ENCODE measurements at places on chromosomes 4 and X.

DNA sequence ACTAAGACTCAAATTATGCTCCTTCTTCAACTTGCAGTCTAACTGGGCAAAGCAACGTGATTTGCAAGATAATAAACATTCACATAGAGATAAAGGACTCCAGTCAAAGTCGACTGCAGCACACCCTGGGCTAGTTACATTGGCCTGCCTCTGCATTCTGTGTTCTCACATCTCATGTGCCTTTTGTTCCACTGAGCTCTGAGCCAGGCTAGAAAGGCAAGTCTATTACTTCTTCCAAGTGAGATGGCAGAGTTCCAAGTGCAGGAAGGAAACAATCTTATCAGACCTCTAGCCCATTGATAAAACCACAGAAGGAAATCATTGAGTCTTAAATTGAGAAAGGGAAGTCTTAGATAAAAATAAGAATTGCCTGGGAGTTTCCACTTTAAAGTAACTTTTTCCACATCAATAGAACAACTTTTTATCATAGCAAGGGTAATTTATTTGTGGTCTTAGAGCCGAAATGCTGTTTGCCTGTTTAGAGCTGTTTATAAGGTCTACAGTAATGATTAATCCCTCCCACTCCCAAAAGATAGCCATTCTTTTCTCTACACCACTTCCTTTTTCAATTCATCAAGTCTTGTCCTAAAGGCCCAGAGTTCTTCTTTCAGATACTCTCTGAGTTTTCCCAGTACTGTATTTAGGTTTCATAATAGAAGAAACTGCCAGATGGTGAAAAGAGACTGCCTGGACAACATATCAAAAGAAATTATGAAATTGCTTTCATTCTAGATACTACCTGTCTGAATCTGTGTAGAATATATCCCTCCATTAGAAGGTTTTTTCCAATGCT, 200.2 kb downstream of the GUCY2F start:
- DNase-seq = no peak

GRCh38 chr4:17153572-17153971, 255.1 kb upstream of the LDB2 start:
- DNase-seq = no peak

GRCh38 chr4:65777270-65777669, 107.0 kb upstream of the EPHA5 start:
- no peak for DNase-seq

DNA sequence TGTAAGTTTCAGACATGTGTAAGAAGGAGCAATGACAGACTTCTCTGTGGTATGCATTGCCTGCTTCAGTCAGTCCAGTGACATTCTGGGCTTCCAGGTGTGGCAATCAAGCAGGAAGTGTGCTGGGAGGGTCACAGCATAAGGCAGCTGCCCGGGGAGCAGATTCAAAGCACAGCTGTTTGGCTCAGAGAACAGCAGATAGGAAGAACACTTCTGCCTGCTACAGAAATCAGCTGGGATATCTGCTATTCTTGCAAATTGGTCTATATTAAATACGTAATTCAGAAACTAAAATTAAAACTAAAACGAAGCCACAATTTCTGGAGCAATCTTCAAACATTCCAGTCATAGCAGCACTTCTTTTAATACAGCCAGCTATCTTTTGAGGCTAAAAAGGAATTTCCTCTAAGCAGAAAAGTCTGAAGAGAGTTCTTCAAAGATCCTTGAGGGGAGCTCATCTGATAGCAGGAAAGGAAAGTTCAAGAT, 47.5 kb upstream of the GALNT7 start:
- DNase-seq = no peak

GRCh38 chr4:128720270-128720669, 89.2 kb upstream of the JADE1 start:
- DNase-seq = no peak

DNA sequence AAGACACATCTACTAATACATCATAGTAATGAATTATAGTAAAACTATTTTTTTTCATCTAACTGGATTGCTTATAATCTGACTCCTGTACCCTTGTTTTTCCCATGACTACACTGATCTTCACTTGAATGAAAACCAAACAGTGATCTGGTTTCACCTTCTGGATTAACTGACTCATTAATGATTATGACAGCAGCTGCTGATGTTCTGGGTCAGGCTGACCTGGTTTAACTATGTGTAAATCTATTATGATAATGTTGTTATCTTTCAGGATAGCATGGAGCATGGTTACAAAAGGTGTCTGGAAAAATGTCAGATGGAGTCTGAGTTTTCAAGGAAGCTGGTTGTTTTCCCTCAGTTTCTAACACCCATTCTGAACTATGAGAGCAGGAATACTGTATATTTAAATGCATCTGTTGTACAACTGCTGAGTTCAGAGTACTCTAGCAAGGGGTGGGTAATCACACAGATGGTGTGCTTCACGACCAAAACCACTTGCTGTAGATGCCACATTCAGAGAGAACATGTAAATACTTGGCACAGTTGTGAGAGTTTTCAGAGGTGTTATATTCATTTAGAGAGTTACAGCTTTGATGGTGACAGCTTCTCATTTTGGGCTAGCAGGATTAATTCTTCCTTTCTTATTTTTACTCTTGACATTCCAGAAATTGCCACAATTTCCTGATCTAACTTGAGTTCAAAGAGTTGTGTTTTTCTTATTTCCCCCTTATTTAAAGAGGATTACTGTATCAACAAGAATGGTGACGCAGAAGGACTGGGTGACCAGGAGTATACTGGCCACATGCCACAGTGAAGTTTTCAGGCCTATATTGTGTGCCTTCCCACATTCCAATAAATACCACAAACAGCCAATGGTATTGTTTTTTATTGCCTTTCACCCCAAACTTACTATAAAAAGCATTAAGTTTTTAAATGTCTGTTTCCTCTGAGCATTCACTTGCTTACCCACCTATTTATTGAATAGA, 249.7 kb upstream of the TET2 start:
- no peak for DNase-seq

- no peak for DNase-seq
Measured at GRCh38 chr4:13344216-13344615, 139.9 kb downstream of the RAB28 start.

GRCh38 chr4:106367072-106367471, 1.5 kb downstream of the GIMD1 start:
- DNase-seq = no peak

DNA sequence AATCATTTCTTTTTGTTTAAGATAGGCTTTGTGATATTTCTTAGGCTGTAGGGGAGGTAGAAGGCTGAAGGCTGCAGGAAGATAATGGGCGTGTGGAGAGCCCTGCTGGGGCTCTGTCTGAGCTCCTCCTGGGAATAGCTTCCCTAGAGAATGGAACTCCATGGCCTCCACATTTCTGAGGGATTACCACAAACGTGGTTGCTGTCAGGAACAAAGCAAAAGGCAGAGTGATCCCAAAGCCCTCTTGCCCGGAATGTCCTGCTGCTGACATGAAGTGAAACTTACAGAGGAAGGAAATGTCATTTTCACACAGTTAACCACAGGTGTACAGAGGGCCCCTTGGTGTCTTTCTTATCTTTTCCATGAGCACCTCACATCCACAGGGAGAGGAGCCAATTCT, 89.3 kb downstream of the DDIT4L start:
- DNase-seq = no peak

DNA sequence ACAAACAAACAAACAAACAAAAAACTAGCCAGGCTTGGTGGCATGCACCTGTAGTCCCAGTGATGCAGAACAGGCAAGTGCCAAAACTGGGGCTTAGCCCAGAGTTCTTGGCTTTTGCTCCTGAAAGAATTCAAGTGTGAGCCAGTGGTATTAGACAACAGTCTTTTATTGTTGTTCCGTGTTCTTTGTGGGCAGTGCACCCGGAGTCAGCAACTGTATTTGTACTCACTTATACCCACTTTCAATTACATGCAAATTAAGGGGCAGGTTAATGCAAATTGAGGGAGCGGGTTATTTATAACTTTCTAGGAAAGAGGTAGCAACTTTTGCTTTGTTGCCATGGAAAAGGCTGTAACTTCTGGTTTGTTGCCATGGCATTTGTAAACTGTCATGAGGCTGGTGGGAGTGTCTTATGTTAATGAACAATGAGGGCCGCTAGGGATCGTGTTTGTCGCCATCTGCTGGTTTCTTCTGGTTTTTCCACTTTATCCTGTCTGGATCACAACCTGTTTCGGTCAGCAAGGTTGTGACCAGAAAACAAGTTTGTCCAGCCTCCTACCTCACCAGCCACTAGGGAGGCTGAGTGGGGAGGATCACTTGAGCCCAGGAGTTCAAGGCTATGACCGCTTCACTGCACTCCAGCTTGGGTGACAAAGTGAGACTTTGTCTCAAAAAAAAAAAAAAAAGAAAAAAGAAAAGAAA, 88.8 kb upstream of the ESX1 start:
- peak; percentile 2 for DNase-seq

DNA sequence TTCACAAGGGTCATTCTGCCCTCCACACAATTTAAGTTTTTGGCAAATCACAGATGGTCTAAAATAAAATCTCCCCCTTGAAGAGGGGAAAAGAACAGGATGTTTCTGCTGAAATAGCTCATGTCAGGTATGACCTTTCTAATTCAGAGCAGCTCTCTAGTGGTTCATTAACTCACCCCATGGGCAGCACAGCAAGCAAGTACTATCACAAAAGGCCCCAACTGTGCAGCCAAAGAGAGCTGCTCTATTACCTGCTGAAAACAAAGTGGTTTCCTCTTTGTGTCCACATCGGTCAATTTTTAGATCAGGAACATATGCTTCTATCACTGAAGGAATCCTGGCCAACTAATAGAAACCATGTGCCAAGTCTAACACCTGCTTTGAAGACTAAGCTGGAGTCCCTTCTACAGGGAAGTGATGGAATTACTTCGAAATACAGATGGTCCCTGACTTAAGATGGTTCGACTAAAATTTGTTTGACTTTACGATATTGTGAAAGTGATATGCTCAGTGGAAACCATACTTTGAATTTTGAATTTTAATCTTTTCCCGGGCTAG, 164.3 kb downstream of the ENOX2 start:
- DNase-seq = no peak

- no peak for DNase-seq
Measured at GRCh38 chr4:184293552-184293951, 75.9 kb upstream of the ENPP6 start.

- DNase-seq = peak; percentile 31
Measured at GRCh38 chr4:147160908-147161513, 215.3 kb upstream of the TTC29 start.

DNA sequence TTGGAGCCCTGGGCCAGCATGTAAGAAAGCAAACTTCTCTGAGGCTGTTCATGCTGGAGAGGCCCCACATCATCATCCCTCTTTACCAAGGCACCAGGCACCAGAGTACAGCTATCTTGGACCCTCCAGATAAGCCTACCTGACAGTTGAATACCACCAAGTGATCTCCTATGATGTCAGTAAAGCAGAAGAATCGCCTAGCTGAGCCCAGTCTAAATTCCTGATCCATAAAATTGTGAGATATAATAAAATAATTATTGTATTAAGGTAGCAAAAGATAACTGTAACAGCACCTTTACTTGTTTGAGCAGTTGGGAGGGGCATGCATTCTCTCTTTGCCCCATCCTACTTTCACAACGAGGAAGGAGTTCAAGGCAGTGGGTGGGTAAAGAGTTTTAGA, 2.9 kb upstream of the UCP1 start:
- no peak for DNase-seq

DNA sequence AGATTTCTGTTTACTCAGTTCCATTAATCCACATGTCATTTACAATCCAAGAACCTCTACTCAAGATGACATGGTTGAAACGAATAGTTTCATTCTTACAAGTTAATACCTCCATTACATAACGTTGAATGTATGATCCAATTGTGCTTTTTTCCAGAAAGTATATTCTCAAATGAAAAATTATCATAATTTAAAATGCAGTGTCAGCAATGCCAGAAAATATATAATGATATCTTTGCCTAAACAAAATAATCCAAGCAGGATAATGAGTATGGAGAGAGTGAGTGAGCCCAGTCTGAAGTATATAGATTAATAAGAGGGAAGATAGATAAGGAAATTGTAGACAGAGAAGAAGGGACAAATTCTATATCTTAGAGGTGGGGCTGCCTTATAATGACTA, 505.0 kb downstream of the CENPC start:
- DNase-seq = no peak

DNA sequence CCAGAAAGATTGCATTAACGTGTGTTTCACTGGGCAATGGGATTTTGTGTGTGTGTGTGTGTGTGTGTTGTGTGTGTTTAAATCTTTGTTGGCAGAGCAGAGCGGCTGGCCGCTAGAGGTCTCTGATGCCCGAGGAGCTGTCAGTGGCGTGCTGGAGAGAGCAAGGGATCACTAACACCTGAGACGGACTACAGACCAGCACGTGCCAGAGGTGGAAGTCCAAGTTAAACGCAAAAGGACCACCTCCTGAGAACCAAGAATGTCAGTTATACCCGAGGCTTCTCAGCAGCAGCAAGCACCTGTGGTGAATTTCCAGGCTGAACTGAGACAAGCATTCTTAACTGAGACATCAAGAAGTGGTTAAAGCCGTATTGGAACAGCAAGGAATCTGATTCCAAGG, 9.0 kb upstream of the SLC25A14 start:
- DNase-seq = peak; percentile 15

DNA sequence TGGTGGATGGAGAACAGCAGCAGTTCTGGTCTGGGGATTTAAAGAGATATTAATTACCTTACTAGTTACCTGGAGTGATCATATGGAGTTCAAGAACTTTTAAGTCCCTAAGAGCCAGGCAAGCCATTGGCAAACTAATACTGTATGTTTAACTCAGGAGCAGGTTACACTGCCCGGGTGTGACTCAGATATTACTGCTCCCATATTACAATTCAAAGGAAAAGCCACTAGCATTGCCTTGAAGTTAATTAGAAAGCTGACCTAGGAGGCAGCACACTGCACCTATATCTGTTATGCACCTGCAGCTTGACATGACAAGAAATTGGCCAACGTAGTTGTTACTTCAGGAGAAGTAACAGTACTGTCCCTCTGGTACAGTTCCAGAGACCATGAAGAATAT, 47.2 kb downstream of the GRK4 start:
- DNase-seq = no peak

DNA sequence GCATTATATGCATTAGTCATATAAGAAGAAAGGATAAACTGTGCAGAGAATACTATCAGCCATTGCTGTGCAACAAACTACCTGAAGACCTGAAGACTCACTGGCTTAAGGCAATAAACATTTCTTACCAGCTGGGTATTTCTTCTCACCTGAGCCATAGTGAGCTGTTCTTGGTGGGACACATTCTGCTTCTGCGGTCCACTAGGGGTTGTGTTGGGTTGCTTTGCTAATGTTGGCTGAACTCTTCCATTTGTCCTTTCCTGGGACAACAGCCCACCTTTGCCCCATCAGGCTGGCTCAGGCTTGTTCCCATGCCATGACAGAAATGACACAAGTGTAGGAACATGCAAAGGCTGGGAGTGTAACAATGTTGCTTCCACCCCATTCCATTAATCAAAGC, 388.6 kb downstream of the PCDH7 start:
- no peak for DNase-seq

Measured in SW 1271 (cell line).